A549 treated with ZK216348 at 1 μM for 4 hours (cell line): ENCODE measurements at places on chromosomes 1 and 21. TPM values are rescaled to one million over a fixed set of nuclear protein-coding genes. Genes with fewer than 3 reads are reported as not detected.

S100A13 gene
- 158 to 174 TPM (median 170 TPM) in 5 replicates for total RNA-seq

NCSTN gene
- total RNA-seq = 40.2 to 51.7 TPM (median 46.3 TPM) in 5 replicates

ZNF683 gene
- total RNA-seq = not detected in 5 replicates

MROH7 gene
- not detected in 5 replicates for total RNA-seq

HSF2BP gene
- total RNA-seq = 1.5 to 2.5 TPM (median 2.1 TPM) in 5 replicates

SV2A gene
- 0.06 to 0.15 TPM (median 0.09 TPM) in 5 replicates for total RNA-seq

RIMS3 gene
- total RNA-seq = 0.75 to 1.3 TPM (median 1.2 TPM) in 5 replicates

CFHR4 gene
- total RNA-seq = not detected in 5 replicates

CA6 gene
- total RNA-seq = not detected in 5 replicates

LHX8 gene
- 0.81 to 1.4 TPM (median 1.2 TPM) in 5 replicates for total RNA-seq

GNAT2 gene
- total RNA-seq = 0.15 to 0.16 TPM in 2 of 5 replicates, not detected in the others

HLX gene
- total RNA-seq = 3.9 to 6.2 TPM (median 5.3 TPM) in 5 replicates

CRNN gene
- total RNA-seq = not detected in 5 replicates

NFASC gene
- total RNA-seq = 0.83 to 1.9 TPM (median 1.0 TPM) in 5 replicates

NUP210L gene
- total RNA-seq = not detected in 5 replicates

F5 gene
- total RNA-seq = 0.05 to 0.23 TPM (median 0.09 TPM) in 5 replicates

CRYZ gene
- total RNA-seq = 64.0 to 80.6 TPM (median 65.2 TPM) in 5 replicates

DMRTA2 gene
- 0.09 to 0.22 TPM (median 0.18 TPM) in 5 replicates for total RNA-seq

LCE7A gene
- not detected in 5 replicates for total RNA-seq

APH1A gene
- 105 to 151 TPM (median 138 TPM) in 5 replicates for total RNA-seq

PDE4B gene
- total RNA-seq = 8.6 to 12.6 TPM (median 10.4 TPM) in 5 replicates

F13B gene
- 0.14 to 0.38 TPM in 2 of 5 replicates, not detected in the others for total RNA-seq

HSD3B1 gene
- not detected in 5 replicates for total RNA-seq

RPTN gene
- total RNA-seq = 0.07 TPM in 1 of 5 replicates, not detected in the others

VANGL2 gene
- total RNA-seq = 0.50 to 1.2 TPM (median 0.91 TPM) in 5 replicates

LYPD8 gene
- 0.19 to 0.45 TPM (median 0.21 TPM) in 3 of 5 replicates, not detected in the others for total RNA-seq

CAPN9 gene
- total RNA-seq = not detected in 5 replicates

SUSD4 gene
- total RNA-seq = 0.19 to 0.79 TPM (median 0.72 TPM) in 5 replicates

IRF6 gene
- 0.05 to 0.18 TPM (median 0.17 TPM) in 5 replicates for total RNA-seq

CD244 gene
- not detected in 5 replicates for total RNA-seq

GPR89A gene
- total RNA-seq = 12.9 to 16.4 TPM (median 15.4 TPM) in 5 replicates
